ENCODE measurements at places on chromosomes 3 and 15.

GRCh38 chr3:143924522-143925285 is 46.9 kb upstream of the DIPK2A start:
- no peak for DNase-seq

DNA sequence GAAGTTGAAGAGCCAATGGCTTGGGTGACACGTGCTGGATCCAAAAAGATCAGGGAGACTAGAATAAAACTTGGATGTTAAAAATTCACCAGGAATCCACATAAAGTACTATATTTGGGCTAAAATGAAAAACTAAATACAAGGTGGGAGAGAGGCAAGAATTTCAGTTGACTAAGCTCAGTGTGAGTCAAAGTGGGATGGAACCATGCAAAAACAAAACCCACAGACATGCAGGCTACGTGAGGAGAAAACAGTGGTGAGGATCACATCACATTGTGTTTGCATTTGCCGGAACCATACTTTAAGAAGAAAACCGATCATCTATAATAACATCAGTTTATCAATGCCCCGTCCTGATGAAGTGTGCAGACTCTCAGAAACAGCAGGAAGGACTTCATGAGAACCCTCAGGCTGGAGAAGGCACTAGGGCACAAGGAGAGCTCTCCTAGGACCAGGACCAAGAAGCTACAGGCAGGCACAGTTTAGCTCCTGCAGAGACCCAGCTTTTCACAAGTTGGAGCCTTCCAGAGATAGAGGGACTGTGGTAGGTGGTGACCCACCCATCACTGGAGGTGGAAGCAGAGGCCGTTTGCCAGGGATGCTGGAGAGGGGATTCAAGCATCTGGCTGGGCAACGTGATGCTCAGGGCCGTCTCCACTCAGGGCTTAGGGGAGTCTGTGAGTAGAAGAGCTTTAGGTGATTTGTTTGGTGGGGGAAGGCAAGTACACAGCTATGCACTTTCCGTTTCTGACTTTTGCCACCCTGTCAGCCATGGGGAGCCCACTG is 29.0 kb upstream of the NR2E3 start:
- no peak for DNase-seq

DNA sequence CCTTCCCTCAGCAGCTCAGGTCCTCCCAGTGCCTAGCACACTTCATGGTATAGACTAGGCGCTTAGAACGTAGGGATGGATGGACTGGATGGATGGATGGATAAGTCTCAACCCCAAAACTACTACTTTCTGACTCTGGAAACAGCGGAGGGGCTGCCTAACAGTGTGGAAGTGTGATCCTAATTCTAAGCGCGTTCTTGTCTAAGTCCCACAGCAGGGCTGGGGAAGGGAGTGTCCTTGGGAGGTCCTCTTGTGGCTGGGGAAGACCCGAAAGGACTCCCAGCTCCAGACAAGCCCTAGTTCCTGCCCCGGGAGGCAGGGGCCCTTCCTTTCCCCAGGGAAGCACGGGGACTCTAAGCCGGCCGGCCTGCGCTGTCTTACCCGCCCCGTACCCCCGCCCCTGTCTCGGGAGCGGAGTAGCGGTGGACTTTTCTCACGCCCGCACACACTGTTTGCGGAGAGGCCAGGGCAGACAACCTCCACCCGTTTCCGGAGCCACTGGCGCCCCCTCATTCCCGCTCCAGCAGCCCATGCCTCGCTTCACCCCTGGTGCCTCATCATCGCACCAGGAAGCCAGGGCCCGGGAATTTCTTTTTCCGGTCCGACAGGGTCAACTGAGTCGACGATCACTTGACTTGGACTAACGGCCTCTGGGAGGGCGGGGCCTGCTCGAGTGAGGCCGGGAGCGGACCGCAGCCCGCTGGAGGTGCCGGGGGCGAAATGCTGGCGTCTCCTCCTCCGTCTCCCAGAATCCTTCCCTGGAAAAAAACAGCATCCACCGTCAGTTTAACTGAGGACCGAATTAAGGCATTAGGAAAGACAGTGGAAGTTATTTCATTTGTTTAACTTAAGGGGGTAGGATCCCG is 133.3 kb downstream of the TBC1D2B start:
- peak; percentile 6 for DNase-seq

DNA sequence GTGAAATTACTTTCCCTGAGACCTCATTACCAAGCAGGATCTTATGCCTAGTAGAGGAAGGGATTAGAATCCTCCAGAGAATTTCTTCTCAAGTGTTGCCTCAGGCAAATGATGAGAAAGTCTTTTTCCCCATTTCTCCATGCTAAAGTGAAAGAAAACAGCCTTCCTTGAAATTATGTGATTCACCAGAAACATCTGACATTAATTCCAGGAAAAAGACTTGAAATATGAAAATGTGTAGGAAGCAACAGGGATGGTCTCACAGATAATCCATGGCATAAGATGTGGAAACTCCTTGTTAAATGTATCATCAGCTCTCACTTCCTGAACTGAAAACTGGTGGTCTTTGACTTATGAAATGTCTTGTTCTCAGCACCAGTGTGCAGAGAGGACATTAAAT is 17.9 kb upstream of the ABI3BP start:
- DNase-seq: no peak

- DNase-seq: no peak
Measured at GRCh38 chr15:29822684-29823459, 604 bp upstream of the TJP1 start.

GRCh38 chr3:194713299-194714136 is 27.8 kb downstream of the FAM43A start:
- DNase-seq: no peak

GRCh38 chr3:120449251-120449650 is 1.5 kb downstream of the FSTL1 start:
- DNase-seq: no peak

DNA sequence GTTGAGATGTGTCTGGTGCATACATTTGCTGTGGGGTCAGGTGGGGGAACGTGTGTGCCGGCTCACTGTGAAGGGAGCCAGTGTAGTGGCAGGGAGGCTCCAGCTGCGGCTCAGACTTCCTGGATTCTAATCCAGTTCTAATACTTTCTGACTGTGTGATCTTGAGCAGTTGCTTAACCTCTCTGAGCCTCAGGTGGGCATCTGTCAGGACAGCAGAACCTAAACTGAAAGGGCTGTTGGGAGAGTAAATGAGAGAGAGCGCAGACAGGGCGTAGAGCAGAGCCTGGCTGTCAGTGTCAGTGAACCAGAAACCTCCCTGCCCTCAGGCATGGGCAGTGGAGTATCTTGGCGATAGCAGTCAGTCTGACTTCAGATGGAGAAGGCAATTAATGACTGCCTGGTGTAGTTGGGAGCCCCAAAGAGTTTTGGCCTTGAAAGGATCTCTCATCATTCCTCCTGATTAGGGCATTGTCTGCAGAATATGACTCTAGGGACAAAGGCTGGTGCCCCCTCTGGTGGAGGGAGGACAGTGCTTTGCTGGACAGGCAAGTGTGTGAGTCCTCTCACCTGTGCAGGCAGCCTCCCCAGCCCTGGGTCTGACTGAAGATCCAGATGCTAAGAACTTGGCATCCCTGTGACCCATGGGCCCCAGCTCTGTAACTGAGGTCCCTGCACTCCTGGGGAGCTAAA is 9.6 kb downstream of the KBTBD13 start:
- no peak for DNase-seq

DNA sequence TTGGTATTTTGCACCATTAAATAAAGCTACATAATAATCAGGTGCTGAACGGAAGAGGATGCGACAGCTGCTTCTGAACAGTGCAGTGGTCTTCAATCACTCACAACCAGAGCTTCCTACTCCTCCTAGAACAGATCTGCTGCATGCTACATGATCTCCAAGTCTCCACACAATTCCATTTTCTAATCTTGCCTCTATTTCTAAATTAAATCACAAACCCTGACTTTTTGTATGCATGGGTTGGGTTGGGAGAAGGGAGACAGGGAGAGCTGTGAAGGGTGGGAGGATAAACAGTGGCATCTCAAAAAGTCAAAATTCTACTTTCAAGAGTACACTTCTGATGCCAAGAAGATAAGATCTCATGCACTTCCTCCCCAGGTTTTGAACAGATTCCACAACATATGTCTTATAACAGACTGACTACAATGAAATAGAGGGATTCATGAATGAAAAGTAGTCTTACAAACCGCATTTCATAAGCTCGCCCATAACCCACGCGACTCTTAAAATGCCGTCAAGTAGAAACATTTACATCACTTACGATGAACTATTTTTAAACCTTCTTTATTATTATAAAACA is 57.2 kb downstream of the CHSY1 start:
- no peak for DNase-seq

GRCh38 chr15:74872702-74873035 is 496 bp downstream of the SCAMP2 start:
- DNase-seq: no peak

DNA sequence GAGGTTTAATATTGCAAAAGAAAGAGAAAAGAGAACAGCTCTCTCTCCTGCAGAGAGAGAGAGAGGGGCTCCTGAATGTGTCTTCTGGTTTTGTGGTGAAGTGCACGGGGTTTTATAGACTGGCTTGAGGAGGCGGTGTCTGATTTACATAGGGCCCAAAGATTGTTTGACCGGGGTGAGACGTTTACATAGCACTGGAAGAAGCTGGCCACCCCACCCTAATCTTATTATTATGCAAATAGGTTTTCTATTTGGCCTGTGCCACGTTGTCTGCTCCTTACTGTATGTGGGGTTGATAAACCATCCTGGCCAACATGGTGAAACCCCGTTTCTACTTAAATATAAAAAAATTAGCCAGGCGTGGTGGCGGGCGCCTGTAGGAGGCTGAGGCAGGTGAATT is 268.6 kb downstream of the SV2B start:
- DNase-seq: no peak

GRCh38 chr3:71370467-71370866 is 213.1 kb downstream of the FOXP1 start:
- no peak for DNase-seq

DNA sequence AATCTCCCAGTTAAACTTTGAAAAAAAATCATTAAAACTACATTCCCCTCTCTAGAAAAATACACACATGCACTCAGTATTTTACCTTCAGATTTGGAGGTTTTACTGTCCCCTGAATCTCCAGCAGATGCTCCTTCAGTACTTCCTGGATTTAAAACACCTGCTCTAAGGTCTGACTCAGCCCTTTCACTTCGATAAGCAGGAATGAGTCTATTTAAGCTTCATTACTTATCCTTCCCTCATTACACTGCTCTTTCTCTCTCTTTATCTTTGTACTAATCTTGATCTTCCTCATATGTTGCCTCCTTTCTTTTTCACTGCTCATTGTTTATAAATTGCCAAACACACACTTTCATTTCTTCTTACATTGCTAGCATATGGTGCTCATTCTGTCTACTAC is 443.9 kb downstream of the DIPK2A start:
- DNase-seq: no peak

DNA sequence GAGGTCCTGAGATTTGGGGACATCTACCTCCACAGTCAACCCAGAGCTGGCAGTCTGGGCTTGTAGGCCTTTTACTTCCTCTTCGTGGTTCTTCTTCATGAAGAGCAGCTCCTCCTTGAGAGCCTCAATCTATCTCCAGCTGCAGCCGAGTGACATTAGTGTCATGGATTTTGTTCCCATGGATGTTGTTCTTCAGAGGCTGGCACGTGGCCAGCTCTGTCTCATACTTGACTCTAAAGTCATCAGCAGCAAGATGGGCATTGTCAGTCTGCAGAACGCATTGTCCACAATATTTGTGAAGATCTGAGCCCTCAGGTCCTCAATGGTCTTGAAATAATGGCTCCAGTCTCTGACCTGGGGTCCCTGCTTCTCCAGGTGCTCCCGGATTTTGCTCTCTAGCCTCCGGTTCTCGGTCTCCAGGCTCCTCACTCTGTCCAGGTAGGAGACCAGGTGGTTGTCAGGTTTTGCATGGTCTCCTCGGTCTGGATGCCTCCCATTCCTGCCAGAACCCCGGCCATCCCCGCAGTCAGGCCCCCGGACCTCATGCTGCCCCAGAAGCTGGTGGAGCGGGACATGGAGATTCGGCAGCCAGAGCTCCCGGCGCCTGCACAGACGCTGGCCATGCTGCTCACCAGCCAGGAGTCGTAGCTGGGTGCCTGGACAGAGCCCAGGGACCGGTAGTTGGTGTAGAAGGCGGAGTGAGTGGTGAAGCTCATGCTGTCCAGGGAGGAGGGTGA is 3.4 kb upstream of the CCNL1 start:
- DNase-seq: no peak

DNA sequence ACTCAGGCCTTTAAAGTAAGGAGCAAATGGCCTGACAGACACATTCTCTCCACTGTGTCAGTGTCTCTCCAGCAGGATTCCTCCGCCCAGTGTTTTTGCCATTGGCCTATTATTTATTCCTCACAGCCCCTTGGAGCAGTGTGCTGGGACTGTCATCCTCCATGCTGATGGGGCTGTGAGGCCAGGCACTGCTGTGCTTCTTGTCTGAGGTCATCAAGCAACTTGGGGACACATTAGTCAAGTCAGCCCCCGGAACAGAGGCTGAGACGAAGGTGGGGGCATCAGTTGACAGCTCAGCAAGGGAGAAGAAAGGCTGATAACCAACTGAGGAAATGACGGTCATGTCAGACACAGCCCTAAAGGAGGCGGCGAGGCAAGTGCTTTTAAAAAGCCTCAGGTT is 67.4 kb downstream of the XXYLT1 start:
- DNase-seq: no peak
